Breast epithelium (tissue), 4 donors: ENCODE measurements at places on chromosomes 6 and 20.

DNA sequence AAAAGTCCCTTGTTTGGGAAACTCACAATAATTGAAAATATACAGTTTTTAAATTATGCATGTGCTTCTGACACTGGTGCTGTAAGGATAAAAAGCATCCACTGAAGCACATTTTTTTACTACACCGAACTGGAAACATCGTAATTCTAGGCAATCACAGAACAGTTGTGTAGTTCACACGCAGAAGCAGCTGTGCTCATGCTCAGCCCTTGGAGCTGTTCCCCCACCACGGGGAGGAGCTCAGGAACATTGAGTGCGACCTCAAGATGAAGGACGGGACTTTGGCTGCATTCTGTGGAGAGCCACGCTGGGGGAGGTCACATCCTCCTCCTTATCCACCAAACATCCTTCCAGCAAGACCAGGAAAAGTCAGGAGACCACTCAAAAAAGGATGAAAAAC is 466.3 kb upstream of the CDH4 start:
- no peak for DNase-seq

GRCh38 chr20:17960927-17961586 is 7.5 kb downstream of the SNX5 start:
- no peak for DNase-seq

DNA sequence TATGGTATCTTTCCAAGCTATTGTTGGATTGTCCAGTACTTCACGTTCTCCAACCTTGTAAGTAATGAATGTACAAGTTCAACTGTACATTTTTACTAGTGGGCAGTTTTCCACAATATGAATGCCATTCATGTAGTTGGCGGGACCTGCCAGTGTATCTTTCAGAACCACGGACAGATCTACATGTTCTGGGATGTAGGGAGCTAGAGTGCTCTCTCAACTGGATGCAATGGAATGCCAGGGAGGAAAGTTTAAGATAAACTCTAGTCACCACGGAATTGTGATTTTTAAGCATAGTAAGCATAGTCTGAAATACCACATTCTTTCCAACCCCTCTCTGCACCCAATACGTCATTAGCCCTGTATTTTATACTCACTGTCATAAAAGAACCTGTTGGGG is 21.5 kb upstream of the HLA-C start:
- DNase-seq = no peak

GRCh38 chr6:11747021-11747420 is 31.6 kb downstream of the ADTRP start:
- DNase-seq = no peak

DNA sequence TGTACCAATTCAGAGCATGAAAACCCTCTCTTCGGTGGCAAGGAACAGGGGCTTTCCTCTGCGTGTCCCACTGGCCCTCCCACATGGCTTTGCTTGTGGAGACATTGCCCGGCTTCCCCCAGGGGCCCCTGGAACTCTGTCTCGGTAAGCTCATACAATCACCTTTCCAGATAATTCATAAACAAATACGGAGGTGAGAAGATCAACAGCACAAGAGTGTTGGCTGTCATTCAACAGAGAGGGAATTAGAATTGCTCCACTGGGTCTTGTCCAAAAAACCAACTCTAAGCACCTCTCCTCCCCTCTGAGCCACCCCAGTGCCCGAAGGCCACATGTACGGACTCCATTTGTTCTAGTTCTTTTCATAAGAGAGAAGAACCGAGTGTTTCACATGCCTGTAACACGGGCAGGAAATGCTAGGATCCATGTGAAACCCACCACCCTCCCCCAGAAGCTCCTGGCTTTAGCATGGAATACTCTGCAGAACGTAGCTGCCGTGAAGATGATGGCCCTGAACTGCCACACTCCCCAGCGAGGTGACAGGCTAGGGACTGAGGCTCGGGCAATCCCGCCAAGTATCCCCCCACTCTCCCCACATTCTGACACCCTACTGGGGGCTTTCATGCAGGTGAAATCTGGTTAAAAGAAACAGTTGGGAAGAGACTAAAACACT is 24.6 kb upstream of the FOXC1 start:
- peak; percentile 12 for DNase-seq

- peak; percentile 54 for DNase-seq
These were observed 78.6 kb upstream of the SLC22A16 start for GRCh38 chr6:110554966-110555460.

GRCh38 chr6:161107779-161108730 is 116.5 kb downstream of the MAP3K4 start:
- DNase-seq = no peak

DNA sequence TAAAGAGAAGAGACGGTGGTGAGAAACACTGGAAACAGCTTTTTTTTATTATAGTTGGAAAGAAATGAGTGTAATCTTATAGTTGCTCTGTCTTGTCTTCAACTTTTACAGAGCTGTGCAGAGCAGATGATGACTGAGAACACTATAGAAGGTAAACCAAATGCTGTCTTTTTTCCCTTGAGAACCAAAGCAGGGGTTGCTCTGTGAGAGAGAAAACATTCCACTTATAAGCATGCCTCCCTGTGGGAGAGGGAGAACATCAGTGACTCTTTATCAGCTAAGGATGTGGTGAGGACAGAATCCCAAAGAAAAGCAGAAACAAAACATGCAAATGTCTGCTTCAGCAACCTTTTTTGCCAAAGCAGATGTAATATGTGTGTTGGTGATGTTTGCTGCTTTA is 179.3 kb upstream of the HDDC2 start:
- no peak for DNase-seq

GRCh38 chr20:6583134-6583738 is 184.2 kb upstream of the BMP2 start:
- DNase-seq = no peak

DNA sequence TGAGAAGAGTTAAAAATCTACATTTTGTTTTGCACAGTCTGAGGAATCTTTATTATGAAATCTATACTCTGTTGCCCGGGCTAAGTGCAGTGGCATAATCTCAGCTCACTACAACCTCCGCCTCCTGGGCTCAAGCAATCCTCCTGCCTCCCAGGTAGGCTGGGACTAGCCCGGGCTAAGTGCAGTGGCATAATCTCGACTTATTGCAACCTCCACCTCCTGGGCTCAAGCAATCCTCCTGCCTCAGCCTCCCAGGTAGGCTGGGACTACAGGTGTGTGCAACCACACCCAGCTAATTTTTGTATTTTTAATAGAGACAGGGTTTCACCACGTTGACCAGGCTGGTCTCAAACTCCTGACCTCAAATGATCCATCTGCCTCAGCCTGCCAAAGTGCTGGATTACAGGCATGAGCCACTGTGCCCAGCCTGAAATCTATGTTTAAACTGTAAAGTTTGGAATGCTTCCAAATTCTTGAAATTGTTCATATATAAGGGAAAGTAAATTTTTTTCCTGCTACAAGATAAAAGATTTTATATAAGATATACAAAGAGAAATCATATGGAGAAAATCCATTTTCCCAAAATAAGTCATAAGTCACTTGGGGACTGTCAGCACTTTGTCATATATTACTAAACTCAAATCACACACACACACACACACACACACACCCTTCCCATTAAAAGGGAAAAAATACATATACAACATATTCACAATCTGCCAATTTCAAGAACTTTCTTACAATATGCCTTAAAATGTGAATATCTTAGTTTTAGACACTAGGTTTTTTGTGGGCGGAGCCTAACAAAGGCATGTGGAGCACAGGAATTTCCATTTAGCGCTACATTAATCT is 19.4 kb downstream of the PTPRK start:
- DNase-seq = no peak
